ENCODE measurements at places on chromosomes 2 and 18.

DNA sequence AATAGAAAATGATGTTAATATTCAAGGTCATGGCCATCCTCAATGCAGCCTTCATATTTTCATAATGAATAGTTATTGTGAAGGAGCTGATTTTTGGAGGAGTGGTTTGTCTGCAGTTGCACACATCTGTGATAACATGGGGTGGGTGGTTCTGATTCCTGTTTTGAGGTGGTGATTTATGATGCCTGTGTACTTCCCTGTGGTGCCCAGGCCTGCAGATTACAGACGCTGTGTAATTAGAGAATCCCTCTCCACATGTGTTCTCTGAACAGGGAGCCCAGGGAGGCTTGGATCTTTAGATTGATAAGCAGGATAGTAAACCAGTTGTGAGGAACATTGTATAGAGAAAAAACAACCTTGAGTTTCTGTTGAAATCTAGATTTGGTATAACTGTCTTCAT is 117.5 kb downstream of the AGAP1 start:
- DNase-seq, result no peak

GRCh38 chr2:233429175-233429897 is 75.0 kb downstream of the DGKD start:
- no peak for DNase-seq

- DNase-seq, result no peak
Observed at GRCh38 chr18:73831688-73832087, 315.9 kb downstream of the FBXO15 start.

- DNase-seq, result no peak
Observed at GRCh38 chr18:2508678-2509077, 62.6 kb downstream of the METTL4 start.

GRCh38 chr2:227684258-227684657 is 17.7 kb downstream of the SCYGR5 start:
- DNase-seq, result no peak

DNA sequence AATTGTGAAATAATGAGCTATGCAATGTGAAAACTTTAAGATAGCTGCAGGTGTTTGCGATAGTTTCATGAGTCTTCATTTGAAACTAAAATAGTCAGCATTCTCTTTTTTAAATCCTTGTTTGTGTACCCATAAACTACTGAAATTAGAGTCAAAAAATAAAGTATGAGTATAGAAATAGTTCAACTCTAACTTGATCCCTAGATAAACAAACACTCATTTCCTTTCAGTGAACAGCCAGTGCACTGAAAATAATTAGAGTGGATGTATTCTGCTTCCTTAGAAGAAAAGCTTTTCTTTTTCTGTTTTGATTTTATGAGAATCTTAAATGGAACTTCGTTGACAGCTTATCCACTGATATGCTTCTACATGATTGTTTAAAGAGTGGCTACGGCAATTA is 1033.4 kb downstream of the SOCS6 start:
- no peak for DNase-seq

DNA sequence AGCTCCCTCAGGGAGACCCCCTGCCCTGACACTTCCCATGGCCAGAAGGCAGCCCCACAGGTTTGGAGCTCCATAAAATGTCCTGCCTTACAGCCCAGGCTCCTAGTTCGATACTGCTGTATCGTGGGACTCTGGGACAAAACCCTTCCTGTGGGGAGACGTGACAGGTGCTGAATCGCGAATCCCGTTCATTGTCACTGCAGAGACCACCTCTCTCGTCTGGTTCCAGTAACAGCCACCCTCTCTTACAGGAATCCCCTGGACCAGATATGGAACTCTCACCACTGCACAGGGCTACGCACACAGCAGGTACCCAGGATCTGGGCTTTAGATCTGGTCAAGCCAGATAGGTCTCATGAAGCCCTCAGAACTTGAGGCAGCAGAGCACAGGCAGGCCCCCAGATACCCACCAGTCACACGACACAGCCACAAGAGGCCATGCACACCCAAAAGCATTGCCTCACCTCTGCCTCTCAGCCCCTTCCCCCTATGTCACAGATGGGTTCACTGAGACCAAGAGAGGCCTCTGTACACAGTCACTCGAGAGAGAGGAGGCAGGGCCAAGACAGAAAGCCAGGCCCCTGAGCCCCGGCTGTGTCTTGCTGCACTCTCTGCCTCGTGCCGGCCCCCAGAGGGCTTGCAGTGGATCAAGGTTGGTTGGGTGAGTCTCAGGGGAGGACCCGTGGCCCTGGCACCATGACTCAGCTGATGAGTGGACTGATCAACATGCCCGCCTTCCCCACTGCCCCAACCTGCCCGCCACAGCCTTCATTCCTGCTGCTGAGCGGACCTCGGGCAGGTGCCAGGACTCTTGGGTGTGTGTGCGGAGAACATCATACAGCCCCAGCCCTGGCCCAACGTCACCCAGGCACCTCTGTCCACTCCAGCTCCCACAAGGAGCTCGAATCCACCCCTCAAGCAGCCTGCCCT is 7.6 kb downstream of the SDC1 start:
- no peak for DNase-seq

GRCh38 chr2:101861382-101861781 is 130.4 kb upstream of the IL1R2 start:
- DNase-seq, result no peak

GRCh38 chr2:192072778-192073177 is 122.0 kb downstream of the TMEFF2 start:
- DNase-seq, result no peak

DNA sequence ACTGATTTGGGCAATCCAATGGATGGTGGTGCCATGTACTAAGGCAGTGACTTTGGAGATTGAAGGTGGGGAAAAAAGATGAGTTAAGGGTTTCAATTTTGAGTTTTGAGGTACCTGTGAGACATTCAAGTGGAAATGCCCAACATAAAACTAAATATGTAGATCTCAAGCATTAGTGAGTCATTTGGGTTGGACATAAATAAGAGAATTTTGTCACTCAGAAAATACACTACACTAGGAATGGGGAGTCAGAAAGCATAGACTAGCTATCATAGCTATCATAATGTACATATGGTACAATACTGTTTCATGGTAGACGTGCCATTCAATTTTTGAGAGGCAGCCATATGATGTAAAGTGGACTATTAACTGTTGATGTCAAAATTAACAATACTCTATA is 56.1 kb downstream of the FBXO11 start:
- no peak for DNase-seq

- DNase-seq, result peak; percentile 45
Observed at GRCh38 chr2:31337860-31338259, 76.7 kb downstream of the XDH start.

DNA sequence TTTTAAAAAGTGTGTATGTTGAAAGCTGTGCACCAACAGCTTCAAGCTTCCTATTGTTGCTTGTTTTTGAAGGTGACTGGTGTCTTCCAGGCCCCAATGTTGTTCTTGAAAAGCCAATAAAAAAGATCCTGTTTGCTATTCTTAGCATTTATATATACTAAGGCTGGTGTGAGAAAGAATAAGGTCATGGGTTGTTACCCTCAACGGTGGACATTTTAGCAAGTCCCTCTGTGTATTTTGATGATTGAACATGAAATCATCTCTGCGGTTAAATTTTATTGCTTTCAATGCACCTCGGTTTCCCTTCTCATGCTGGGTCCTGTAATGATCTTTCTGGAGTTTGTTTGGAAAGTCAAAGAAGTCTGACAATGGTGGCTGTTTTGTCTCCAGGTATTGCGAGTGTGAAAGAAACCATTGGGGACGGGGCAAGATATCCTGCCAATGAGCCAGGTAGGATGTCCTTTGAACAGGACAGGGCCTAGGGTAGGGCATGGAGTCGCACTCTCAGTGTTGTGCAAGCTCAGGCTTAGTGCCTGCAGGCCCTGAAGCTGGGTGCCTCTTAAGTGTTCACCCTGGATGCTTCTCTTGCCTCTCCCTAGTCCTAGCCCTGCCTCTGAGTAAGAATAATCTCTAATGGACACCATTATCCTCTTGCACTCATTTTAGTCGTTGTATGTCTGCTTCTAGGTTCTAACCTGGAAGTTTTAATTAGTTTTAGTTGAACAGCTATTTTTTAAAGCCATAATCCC is 16.0 kb upstream of the KLF7 start:
- no peak for DNase-seq

DNA sequence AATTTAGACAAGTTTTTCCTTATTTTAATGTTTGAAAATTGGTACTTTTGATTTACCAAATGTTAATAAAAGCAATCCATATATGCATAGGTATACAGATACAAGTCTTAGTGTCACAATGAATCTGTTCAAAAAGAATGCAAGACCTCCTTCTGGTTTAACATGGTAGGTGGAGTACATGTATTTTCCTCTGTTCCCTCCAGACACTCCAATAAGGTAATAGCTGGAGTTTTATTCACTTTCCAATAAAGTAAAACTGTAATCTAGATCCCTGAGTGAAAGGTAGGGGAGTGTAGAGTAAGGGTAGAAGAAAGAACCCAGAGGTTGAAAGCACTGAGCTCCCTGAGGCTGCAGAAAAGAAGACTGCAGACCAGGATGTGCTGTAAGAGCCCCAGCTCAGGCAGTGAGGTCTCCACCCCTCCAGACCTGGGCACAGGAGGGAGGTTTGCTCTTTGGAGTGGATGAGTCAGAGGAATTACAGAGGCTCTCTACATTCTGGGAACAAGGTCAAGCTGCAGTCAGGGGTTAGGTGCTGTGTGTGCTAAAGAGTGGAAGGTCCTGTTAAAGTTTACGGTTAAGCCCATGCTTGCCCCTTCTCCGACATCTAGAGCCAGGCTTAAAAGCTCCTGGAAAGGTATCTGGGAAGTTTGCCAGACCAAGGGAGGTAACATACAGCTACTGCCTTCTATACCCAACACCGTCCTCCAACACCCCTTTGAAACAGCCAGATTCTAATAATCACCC is 27.6 kb upstream of the STAT1 start:
- DNase-seq, result no peak

DNA sequence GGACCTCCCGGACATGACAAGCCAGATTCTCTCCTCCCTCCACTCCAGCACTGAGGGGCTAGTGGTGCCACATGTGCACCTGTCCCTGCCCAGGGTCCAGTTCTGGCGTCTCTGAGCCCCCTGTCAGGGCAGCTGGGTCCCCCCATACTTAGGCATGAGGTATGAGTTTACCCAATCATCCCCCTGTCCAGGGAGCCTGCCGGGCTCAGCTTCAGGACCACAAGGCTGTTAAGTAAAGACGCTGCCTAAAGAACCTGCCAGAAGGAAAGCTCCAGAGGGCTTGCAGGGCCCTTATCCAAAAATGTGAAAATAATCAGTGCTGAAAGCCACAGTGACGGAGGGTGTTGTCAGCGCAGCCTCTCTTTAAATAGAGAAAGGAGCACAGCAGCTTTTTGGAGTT is 40.0 kb downstream of the SH3BP4 start:
- no peak for DNase-seq

- no peak for DNase-seq
Observed at GRCh38 chr2:128325611-128326181, 7.0 kb upstream of the HS6ST1 start.

- DNase-seq, result no peak
Observed at GRCh38 chr2:163670929-163671328, 64.9 kb downstream of the FIGN start.

DNA sequence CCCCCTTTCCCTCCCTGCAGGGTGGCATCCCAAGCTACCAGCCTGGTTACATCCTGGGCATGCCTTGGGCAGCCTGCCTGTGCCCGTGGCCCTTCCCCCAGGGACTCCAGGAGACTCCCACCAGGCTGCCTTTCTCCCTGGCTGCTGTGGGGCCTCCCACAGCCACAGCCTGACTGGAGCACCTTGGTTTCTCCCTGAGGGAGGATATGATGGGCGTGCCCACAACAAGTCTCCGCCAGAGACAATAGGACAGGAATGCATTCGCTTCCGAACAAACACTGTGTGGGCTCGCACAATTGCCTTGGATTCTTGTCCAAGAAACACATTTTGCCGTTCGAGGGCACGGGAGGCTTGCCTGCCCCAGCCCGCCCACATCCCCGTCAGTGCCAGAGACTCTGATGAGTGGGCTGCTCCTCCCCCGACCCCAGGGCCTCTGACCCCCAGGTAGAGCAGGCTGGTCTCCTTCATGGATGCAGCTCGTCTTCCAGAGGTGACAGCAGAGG is 102.1 kb downstream of the SMAD7 start:
- no peak for DNase-seq

DNA sequence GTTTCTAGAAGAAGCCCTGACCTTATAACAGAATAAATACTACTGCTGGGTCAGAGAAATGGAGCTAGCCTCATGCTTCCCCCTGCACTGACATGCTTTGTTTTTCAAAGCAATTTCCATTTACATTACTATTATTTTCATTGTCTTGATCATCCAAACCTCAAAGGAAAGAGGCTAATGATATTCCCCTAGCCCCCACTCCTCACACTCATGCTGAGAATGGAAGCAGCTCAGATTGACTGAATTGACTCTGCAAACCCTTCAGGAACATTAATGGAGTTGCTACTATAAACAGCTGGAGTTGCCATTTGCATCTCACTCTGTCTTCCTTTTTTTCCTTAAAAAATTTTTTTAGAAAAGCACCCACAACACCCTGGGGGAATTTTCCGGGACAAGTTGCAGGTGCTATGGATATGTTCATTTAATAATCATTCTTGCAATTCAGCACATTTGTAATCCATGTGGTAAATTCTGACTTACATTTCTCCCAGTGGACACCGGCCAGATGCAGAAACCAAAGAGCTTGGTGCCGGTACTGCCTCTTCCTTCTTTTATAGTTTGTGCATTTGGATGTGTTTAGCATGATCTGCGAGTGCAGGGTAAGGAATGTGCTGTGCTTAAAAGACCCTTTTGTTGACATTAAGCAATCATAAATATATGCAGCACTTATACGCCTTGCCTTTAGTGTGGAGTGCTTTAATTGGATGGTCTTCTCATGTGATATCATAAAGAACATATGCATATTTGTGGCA is 103.3 kb upstream of the OSR1 start:
- peak; percentile 37 for DNase-seq

- DNase-seq, result no peak
Observed at GRCh38 chr2:113755035-113755834, 1.2 kb downstream of the SLC35F5 start.

- no peak for DNase-seq
Observed at GRCh38 chr2:42575458-42576064, 7.1 kb downstream of the MTA3 start.

DNA sequence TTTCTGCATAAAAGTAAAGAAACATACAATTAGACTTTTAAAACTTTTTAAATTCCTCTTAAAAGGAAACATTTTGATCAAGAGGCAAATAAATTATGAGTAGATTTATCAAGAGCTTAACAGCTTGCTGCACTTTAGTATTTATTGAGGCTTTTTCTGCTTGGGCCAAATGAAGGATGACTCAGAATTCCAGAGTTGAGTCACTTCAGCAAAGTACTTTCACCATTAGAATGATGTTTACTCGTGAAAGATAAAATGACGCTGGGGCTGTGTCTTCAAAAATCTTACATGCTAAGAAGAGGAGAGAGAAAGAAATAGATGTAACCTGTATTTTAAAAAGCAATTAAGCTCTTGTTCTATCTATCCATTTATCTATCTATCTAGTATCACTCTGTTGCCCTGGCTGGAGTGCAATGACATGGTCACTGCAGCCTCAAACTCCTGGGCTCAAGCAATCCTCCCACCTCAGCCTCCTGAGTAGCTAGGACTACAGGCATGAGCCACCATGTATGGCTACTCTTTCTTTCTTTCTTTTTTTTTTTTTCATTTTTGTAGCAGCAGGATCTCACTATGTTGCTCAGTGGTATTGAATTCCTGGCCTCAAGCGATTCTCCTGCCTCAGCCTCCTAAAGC is 75.3 kb upstream of the RIOK3 start:
- peak; percentile 61 for DNase-seq
